ENCODE measurements at places on chromosomes 1 and 21.

DNA sequence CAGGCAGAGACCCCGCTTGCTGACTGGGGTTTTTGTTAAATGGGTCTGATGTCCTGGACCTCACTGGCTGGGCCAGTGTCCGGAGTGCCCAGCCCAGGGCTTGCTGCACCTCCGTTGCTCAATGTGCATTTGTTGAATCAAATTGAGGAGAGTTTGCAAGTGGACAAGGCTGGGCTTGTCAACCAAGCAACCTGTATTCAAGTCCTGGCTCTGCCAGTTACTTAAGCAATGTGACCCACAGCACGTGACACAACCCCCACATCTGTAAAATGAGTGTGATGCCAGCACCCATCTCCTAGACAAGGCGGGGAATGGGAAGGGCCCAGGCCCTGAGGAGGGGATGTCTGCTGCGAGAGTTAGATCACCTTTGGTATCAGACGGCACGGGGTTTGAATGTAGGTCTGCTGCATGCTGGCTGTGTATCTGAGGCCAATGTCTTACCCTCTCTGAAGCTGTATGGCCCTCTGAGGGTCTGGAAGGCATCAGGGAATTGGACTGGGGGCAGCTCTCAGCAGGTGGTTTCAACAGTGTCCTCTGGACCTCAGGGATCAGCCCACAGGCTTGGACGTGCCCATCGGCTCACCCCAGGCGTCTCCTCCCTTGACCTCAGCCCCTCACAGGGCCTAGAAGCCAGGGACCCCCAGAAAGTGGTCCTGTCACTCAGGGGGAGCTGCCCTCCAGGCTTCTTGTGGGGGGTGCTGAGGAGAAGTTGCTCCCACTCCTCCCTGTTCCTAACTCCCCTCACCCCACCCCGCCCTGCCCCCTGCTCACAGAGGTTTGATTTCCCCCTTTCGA is 51.0 kb upstream of the RUNX3 start:
- DNase-seq, result no peak

- no peak for DNase-seq
Observed at GRCh38 chr1:44646261-44647110, 27.8 kb downstream of the TMEM53 start.

DNA sequence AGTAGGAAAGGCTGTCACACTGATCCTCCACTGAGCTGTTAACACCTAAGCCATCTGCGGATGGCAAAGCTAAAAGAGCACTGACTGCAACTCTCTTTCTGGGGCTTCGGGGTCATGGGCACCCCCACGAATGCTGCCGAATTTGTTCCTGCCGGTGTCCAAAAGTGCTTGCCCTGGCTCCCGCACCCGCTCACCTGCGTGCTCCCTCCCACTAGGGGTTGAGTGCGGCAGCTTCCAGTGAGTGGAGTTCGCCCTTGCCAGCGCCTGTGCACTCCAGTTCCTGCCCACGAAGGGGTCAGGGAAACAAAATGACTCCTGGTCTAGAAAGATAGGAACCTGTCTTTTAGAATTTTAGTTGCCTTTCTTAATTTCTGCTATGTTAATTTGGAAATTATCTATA is 78.7 kb downstream of the IFI44 start:
- DNase-seq, result no peak

DNA sequence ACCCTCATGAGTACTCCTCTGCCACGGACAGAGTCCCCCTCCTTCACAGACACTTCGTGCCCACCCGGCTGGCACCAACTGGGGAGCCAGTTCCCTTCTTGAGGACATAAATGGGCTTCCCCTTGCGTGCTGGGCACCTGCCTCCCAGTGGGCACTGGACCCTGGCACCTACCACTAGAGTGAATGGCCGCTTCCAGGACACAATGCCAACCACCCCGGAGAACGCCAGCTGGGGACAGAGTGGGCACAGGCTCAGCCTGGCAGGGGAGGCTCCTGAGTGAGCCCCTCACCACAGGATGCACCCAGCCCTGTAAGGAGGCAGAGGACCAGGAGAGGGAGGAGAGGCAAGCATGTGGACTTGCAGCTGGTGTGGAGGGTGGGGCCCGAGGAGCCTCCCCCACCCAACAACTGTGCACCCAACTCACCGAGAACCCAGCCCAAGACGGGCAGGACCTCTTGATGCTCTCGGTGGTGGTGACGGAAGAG is 1.0 kb downstream of the ENTREP3 start:
- DNase-seq, result no peak

DNA sequence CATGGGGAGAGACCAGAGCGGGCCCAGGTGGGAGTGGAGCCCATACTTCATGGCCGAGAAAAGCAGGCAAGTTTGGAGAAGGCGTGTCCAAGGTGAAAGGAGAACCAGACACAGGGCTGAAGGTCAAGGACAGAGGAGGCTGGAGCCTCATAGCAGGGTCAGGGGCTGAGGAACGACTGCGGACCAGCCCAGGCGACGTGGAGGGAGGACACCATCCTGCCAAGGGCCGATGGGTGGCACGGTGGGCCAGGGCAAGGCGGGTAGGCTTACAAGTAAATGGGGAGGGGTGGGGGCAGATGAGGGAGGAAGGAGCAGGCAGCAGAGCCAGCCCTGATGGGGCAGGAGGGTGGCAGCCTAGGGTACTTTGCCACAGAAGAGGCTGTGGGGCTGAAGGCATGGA is 18.2 kb upstream of the GPR153 start:
- no peak for DNase-seq

DNA sequence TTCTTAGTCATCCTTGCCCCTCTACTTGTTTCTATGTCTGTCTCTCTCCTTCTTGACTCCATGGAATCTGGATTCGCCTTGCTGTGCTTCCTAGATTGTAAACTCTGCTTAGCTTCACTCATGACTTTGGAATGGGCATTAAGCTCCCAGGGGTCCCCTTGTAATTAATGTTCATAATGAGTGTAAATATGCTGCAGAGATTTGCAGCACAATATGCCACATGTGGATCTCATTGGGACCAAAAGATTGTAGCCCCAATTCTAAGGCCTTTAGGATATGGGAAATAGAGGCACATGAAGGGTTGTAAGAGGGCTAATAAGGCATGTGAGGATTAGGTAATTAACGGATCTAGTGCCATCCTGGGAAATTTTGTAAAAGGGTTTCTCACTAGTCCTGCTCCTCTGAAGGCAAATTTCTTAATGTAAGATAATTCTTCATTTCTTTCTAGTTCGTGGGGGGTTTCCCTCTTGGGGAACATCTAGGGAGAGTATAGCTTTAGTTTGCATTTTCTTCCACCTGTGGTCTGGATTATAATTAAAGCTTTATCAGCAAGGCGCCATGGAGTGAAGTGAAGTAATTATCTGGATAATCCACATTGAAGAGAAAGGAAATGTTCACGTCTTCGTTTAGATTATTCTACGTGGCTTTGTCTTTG is 659.2 kb upstream of the PLXNA2 start:
- no peak for DNase-seq

GRCh38 chr1:109649491-109649914 is 6.4 kb upstream of the GSTM4 start:
- DNase-seq, result no peak

DNA sequence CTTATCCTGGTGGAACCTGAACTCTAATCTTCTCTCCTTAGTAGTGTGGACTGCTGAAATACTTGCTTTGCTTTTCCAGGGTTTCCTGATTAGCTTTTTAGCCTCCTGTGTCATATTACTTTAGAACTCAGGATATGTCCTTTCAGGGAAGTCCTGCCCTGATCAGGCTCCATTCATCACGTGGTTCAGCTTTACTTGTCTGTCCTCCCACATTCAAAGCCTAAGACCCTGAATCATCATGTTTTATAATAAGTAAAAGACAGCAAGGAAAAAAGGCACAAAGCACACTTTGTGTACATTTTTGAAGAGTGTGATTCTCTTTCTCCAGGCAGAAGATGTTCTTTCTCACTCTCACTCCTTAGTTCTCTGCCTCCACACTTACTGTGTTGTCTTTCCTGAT is 70.6 kb downstream of the PATJ start:
- no peak for DNase-seq

DNA sequence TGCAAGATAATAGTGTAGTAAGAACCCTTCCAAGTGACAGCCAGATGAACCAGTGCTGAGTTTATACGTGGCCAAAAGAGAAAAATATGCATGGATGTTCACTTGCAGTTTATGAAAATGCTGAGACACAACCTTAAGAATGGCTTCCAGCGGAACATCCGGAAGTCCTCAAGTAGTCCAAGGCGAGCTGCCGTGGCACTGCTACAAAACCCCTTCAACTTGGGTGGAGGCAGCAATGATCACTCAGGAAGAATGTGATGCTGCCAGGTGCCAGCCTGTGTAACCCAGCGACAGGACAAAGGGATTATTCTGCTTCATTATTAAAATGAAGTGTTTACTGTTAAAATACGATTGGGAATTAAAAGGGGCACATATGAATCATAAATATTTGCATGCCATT is 179.6 kb downstream of the RUNX1 start:
- DNase-seq, result no peak

DNA sequence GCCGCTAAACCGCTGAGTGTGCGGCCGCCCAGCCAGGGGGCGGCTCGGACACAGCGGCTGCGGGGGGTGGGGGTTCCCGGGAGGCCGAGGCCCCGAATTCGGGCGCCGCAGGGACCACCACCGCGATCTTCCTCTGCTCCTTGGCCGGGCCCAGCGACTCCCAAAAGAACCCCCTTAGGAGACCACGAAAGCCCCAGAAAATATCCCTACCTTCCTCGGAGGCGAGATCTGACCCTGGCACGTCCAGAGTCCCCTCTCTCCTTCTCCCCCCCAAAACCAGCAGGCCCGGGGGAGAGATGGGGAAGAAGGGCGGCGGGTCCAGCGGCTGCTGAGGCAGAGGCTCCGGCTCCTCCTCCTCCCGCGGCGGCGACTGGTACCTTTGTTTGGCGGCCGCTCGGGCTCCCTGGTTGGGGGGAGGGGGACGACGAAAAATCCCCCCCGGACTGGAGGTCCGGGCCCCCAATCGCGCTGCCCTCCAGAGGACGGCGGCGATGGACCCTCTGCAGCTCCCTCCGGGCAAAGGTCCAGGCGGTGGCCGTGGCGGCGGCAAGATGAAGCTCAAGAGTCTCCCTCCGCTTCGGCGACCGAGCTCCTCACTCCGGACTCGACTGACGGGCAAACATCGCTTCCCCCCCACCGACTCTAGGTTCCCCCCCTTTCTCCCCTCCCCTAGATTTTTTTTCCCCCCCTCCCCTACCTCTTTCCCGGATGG is at the start of gene ARID4B:
TSS of gene ARID4B (minus strand) at position 621 of the 712 bp plus-strand sequence. CDS start 1,260 bp downstream, outside the sequence.
- DNase-seq, result peak; percentile 21

DNA sequence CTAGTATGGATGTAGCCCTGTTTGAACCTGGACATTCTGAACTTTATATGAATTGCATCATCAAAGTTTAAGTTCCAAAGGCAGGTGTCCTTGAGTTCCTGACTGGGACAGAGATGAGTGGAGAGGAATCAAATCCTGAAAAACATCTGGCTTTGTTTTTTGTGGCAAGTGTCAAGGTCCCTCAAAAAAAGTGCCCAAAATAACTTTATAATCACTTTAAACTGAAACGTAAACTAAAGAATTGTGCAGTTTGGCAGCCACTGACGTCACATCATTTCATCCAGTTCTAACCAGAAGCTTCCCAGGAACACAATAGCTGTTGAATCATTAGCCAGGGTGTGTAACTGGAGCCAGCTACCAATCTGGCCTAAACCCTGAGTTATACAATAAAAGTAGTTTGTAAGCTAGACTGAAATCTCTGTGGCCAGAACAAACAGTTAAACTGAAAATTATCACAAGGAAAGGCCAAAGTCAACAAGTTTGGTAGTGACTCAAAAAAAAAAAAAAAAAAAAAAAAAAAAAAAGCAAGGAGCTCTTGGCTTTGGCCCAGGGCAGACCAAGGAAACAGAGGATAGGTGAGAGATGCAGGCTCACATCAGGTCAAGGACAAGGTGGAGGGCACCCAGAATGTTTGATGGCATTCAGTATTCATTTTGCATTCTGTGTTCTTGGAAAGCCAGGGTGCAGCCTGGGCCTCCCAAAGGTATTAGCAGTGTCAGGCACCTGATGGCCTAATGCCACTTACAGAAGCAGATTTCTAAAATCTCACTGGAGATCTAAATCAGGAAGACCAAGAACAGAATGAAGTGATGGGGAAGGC is 74.3 kb downstream of the TNFSF18 start:
- DNase-seq, result peak; percentile 81

- DNase-seq, result no peak
Observed at GRCh38 chr1:60065199-60065598, 8.4 kb downstream of the C1orf87 start.

DNA sequence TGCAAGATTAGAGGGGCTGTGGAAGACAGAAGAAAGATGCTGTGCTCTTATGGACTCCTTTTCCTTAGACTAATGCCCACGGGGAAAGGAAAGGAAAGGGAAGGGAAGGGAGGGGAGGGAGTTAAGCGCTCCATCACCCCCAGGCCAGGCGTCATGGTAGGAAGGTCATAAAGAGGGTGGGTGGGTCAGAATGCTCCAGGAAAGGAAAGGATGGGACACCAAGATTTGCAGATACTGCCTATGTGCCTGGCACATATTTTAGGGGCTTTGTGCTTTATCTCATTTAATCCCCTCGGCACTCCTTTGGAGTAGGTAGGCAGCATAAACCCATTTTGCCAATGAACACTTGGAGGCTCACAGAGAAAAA is 41.4 kb downstream of the MAB21L3 start:
- DNase-seq, result no peak

GRCh38 chr21:31078796-31079195 is 40.5 kb upstream of the KRTAP19-8 start:
- DNase-seq, result no peak

DNA sequence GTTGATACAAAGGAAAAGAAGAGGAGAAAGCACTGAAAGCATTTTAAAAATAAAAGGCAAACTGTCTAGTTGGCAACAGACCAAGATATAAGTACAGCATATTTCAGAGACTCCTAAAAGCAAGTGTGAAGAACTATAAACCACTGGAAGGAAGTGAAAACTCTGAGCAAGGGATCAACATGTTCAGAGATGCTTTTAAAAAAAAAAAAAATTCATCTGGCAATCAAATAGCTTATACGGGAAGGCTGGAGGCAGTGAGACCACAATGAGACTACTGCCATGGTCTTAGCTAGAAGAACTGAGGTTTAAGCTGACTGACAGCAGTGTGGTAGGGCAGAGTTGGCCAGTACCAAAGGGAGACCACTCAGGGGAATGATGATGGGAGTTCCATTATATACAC is 124.3 kb downstream of the VAV3 start:
- no peak for DNase-seq

DNA sequence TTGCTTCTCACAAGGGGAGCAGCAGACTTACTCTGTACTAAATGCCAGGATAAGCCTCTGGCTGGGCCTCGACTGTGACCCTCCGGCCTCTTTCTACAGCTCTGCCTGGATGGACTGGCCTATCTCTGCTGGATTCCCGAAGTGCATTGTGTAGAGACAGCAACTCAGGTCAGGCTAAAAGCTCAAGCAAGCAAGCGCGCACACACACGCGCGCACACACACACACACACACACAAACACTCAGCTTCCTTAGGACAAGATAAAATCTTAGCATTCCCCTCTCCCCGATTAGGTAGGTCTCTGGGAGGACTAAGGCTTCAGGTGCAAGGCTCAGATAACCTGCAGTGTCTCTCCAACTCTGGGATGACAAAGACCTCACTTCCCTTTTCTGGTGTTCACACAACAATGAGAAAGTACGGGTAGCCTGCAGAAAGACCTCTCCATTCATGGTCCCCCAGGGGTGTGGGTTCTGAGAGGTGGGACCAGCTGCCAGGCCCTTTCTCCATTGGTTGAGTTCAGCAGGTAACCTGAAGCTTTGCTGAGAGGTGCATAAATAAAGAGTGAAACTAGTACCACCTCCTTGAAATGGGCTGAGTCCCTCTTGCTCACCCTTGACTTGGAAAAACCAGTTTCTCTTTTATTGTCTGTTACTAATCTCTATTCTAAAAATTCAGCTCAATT is 155.1 kb upstream of the CAMK1G start:
- no peak for DNase-seq

All from RCC 7860 (cell line).